Head of caudate nucleus (tissue), 42 donors: ENCODE measurements at places on chromosomes 2 and 18.

DNA sequence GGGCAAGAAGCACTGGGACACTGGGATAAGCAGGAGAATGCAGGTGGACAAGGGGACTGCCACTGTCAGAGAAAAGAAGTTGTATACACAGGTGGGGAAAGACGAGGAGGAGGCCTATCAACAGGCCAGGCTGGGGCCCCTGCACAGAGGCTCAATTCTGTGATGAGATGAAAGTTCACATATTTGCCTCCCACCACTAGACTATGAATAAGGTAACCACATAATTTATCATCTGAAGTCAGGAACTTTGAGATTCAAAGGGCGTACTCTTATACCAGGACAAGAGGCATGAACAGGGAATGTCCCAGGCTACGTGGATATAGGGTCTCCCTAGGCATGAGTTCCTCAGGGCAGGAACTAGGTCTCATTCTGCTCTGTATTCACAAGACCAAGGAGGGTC is 34.2 kb downstream of the RNU4ATAC start:
- no peak for DNase-seq

DNA sequence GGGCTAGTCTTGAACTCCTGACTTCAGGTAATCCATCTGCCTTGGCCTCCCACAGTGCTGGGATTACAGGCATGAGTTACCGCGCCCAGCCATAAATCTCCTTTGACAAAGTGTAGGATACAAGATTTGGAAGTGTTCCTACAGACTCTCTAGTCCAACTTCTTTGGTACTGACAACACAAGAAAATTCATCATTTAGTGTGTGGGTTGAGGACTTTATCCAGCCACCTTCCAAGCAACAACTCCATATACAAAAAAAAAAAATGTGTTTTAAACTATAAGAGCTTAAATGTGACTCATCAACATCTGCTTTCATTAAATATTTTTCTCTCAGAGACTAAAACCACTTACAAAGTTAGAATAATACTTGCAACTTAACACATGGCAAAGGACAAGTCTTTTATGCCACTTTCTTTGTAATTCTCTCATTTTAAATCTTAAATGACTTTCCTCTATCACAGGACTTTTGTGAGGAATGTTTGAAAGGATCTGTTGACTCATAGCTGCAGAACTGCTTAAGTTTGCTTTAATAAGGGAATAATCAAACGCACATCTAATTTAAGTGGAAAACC is 46.2 kb upstream of the ITGAV start:
- no peak for DNase-seq

- DNase-seq = no peak
These were observed 1.7 kb downstream of the MYO1B start for GRCh38 chr2:191246820-191247380.

DNA sequence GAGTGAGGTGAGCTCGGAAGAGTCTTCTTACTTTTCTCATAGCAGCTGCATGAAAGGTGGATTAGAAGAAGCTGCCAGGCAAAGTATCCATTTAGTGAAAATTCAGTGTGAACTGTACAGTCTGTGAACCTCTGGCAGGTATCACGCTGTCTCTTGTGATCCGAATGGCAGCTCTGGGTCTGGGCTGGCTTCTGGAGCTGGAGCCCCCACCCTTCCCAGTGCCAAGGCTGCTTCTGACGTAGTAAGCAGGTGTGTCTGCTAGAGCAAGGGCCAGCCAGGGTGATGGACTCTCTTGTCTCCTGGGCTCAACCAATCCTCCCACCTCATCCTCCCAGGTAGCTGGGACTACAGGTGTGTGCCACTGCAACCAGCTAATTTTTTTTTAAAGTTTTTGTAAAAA is 14.0 kb upstream of the NTSR2 start:
- no peak for DNase-seq

- DNase-seq = no peak
These were observed 807.4 kb upstream of the CRIM1 start for GRCh38 chr2:35548171-35548570.

- DNase-seq = no peak
These were observed 30.9 kb downstream of the TMEM182 start for GRCh38 chr2:102792568-102793208.

DNA sequence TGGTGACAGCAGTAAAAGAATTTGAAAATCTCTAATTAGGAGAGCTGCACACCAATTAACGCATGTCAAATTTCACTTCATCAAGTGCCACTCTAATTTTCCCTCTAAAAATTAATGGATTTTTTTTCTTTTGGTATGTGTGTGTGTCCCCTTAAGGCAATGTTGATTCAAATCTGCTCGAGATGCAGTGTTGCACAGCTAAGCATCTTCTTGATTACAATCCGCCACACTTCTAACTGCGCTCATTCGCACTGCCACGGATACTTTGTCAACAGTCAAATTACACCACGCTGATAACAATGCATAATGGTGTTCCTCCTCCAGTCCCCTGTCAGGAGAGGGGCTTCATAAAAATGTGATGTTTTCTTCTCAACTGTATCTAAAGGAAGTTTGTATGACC is 261.4 kb downstream of the MEIS1 start:
- DNase-seq = no peak

GRCh38 chr18:2468051-2468450 is 103.3 kb downstream of the METTL4 start:
- DNase-seq = no peak

DNA sequence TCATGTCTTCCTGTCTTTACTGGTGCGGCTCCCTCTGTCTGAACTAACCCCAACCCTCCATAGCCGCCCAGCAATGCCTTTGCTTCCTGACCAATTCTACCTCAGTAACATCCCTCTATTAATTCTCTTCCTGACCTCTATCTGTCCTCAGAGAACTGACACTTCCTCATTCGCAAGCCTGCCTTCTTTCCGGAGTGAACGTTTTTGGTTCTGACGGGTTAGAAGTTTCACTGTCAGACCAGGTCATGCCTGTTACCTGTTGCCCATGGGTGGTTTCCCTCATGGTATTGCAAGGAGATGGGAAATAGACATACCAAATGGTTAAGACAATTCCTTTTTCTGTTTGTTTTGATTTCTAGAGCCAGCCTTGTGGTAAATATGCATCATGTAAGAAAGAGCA is 453.4 kb upstream of the SLC14A2 start:
- DNase-seq = no peak

DNA sequence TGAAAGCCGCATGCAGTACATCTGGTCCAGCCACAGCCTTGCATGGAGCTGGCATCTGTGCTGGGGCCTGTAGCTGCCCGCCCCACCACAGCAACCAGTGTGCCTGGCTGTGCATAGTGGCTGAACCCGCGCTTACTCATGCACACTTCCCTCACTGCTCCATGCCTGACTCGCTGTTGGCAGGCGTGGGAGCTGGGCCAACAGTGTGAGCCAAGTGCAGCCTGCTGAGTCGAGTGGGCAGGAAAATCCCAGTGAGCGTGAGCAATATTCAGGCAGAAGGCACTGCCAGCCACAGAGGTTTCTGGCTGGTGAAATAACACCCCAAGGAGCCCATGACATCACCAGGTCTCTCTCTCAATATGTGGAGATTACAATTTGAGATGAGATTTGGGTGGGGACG is 1674.1 kb upstream of the TMEFF2 start:
- DNase-seq = no peak

GRCh38 chr18:7749510-7749981 is 182.4 kb downstream of the PTPRM start:
- DNase-seq = no peak

- DNase-seq = no peak
These were observed 7.0 kb upstream of the LDLRAD4 start for GRCh38 chr18:13211534-13211933.

- DNase-seq = no peak
These were observed 15.2 kb upstream of the CCDC74B start for GRCh38 chr2:130160131-130160530.

DNA sequence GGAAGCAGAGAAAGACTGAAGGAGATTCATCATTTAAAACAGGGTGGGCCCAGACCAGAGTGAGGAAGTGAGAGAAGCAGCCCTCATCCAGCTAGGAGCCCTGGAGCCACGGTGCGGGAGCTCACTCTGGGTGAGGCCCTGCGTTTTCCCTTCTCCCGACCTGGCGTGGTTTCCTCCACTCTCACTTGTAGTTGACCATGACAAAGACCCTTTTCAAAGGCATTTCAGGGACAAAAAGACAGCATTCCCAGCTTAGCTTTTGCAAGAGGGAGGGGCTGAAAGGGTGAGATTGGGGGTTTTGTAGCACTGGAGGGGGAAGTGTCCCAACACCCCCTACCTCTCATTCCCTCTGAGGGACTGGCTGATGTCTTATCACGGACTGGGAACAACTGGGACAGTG is 56.6 kb downstream of the TRPM8 start:
- no peak for DNase-seq

- no peak for DNase-seq
These were observed 105.7 kb downstream of the ACAA2 start for GRCh38 chr18:49707599-49707998.

GRCh38 chr2:174281736-174282135 is 33.4 kb upstream of the OLA1 start:
- no peak for DNase-seq

- DNase-seq = no peak
These were observed 191.9 kb upstream of the CTAGE1 start for GRCh38 chr18:22609642-22610041.

GRCh38 chr18:79493801-79494211 is 98.1 kb downstream of the NFATC1 start:
- no peak for DNase-seq

- DNase-seq = no peak
These were observed 28.0 kb upstream of the SLC35F6 start for GRCh38 chr2:26735883-26736588.
